ENCODE measurements at places on chromosomes 2 and 18. TPM values are rescaled to one million over a fixed set of nuclear protein-coding genes. Genes with fewer than 3 reads are reported as not detected.

DNA sequence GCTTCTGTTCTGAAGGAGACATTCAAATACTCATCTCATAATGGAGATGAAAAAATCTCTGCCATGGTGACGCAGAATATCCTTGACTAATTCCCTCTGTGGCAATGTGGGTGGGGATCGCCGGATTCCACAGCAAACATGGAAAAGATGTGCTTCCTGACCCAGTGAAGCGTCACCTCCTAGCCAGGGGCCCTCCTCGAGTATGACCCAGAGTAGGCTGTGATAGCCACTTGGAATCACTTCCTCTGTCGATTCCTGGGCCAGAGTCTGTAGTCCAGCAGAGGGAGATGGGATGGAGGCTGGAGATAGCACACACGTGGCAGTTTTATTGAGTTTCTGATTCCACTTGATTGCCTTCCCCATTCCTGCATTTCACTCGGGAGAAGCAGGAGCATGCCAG is 36.8 kb downstream of the DRC1 start:
- no peak for DNase-seq
- H3K27ac ChIP-seq: no peak overlapping the region
- no peak overlapping the region for H3K4me3 ChIP-seq
- peaks cover 13% of the 10 kb centered on the region for H3K4me1 ChIP-seq

DNA sequence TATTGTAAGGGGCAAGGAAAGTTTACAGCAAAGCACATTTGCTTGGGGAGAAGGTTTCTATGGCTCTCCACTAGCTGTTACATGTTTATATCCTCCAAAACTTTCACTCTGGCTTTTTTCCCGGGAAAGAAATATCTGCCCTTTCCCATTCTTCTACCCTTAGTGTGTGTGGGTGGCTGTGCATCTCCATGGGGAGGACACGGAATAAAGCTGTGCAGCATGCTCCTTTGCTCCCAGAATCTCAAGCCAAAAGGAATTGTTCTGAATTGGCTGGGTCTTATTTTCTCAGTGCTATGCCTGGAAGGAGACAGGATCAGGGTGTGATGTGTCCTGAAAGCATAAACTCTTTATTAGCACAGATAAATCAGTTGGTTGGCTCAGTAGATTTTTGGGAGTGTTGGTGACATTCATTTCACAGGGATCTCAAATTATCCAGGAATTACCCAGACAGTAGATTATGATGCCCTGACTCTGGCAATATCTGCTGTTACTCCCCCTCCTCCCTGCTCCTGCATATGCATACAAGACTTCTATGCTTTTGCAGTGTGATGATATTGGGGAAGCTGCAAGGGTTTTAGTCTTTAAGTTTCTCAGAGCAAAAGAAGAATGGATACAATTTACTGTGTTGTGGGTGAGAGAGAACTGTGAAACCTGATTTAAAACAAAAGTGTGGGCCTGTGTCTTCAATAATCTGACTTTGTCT is 63.1 kb downstream of the PARD3B start:
- H3K27me3 ChIP-seq: no peaks in the 10 kb centered on the region
- H3K4me1 ChIP-seq: peaks cover 18% of the 10 kb centered on the region
- no peak for DNase-seq
- no peak overlapping the region for H3K27ac ChIP-seq

DNA sequence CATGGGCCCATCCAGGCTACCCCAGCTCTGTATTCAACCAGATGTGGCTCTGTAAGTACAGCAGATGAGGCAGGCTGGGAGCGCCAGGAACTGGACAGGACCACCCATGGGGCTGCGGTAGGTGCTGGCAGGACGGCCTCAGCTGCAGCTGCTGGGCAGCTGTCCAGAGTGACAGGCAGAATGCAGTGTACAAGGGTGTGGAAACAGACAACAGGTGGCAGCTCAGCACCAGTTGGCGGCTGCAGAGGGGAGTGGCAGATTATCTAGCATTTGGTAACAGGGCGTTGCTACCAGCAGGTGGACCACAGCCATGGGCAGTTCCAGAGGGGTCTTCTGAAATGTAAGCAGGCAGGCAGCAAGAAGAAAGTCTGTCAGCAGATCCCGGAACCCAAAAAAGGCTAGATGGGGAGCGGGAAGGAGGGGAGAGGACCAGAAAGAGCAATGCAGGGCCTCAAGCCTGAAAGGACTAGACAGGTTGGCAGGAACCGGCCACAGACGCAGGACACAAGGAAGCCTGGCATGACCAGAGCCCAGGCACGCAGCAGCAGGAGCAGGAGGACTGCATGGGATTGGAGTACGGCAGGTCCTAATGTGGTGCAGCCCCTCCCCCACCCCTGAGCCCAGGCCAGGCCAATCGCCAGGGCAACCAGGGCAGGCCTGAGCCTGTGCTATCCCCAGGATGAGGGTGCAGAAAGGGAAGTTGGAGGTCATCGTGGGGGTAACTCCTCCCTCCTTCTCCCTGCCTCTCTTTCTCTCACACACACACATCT is 24.7 kb downstream of the PKDCC start:
- H3K27ac ChIP-seq: no peak overlapping the region
- H3K4me3 ChIP-seq: no peak overlapping the region
- H3K27me3 ChIP-seq: peaks cover 38% of the 10 kb centered on the region

GRCh38 chr2:23619941-23620340 is 235.0 kb downstream of the KLHL29 start:
- no peak for DNase-seq
- H3K27ac ChIP-seq: no peak overlapping the region

Gene CHPF
- 79.6 TPM for total RNA-seq

Gene MATN3
- 19.2 TPM for total RNA-seq

Gene RUFY4
- total RNA-seq: not detected

DNA sequence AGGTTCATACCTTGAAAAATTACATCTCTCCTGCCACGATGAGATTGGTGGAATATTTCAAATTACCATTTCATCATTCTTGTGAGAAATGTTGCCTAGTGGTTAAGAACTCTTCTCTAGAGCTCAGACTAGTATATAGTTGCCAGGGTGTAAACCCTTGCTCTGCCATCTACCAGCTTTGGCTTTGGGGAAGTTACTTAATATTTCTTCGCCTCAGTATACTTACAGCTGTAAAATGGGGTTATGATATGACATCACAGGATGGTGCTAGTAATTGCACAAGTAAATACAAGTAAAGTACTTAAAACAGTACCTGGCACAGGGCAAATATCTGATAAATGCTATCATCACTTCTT is 1.5 kb downstream of the SPOPL start:
- H3K36me3 ChIP-seq: no peaks in the 10 kb centered on the region
- peak overlapping the region; percentile 94 for H3K4me3 ChIP-seq
- H3K27me3 ChIP-seq: no peaks in the 10 kb centered on the region
- H3K27ac ChIP-seq: peak overlapping the region; percentile 80
- H3K4me1 ChIP-seq: peaks cover 64% of the 10 kb centered on the region

DNA sequence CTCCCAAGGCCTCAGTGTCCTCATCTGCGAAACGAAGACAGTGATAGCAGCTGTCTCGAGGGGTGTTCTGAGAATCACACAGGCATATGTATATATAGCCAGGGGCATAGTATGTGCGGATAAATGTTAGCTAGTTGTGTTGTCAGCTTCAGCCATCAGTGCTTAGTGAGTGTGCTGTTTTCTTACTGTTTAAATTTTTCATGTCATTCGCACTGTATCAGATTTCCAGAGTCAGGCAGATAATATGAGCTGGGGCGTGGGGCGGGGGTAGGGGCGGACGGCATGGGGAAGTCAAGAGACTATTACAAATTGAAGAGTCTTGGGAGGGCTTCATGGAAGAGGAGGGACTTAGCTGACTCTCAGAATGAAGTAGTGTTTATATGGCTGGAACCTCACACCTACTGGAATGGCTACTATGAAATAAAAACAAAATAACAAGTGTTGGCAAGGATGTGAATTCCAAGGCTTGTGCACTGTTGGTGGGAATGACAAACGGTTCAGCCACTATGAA is 7.0 kb downstream of the TRAPPC12 start:
- H3K4me3 ChIP-seq: no peak overlapping the region
- peaks cover 8% of the 10 kb centered on the region for H3K4me1 ChIP-seq
- no peak overlapping the region for H3K27ac ChIP-seq
- peaks cover 17% of the 10 kb centered on the region for H3K36me3 ChIP-seq

All from HepG2 (cell line).